ENCODE measurements at places on chromosomes 5 and 9.

DNA sequence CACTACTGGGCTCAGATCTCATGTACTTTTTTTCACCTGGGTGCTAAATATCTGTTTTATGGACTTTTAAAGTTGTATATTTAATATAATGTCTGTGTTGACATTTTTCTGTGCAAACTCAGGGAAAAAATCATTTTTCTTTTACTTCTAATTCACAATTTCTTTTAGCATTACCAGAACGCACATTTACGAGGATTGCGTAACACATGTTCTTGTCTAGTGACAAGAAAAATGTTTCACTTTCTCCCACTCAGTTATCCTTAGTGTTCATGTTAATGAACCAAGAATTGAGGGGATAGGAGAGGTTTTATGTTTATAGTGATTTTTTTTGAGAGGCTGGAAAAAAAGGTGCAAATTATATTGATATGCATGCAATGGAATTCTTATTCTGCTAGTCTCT, 86.3 kb upstream of the PJA2 start:
- DNase-seq = no peak

- DNase-seq = peak; percentile 89
Observed at GRCh38 chr9:6893350-6894131, 135.8 kb downstream of the KDM4C start.

GRCh38 chr5:11737010-11737409, 167.2 kb downstream of the CTNND2 start:
- DNase-seq = no peak

DNA sequence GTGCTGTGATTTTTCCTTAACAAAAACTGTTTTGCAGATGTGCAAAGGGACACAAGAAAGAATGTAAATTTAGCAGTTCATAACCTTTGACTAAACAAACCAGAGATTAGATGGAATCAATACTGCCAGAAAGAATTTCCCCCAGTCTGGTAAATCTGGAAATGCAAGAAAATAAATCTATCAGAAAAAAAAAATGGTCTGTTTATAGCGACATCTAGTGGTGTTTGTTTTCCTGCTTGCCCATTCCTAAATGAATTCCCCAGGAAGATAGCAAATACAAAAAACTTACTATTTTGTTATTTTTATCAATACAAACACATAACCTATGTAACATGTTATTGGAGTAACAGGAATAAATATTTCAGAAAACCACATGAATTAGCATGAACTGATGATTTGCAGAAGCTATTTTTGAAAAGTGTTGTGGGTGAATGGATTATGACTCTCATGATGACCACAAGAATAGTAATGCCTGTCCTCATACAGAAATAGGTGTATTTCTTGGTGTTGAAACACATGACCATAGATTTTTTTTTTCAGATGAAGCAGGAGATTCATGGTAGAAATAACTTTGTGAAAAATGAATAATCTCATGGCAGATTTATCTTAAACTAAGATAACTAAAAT, 1703.8 kb downstream of the MAT2B start:
- DNase-seq = peak; percentile 3

GRCh38 chr5:1877103-1878049, 5.3 kb downstream of the IRX4 start:
- DNase-seq = no peak

- DNase-seq = no peak
Observed at GRCh38 chr5:64746446-64746845, 22.0 kb downstream of the SREK1IP1 start.

- DNase-seq = peak; percentile 30
Observed at GRCh38 chr9:97924386-97924785, 2.1 kb upstream of the TRMO start.

DNA sequence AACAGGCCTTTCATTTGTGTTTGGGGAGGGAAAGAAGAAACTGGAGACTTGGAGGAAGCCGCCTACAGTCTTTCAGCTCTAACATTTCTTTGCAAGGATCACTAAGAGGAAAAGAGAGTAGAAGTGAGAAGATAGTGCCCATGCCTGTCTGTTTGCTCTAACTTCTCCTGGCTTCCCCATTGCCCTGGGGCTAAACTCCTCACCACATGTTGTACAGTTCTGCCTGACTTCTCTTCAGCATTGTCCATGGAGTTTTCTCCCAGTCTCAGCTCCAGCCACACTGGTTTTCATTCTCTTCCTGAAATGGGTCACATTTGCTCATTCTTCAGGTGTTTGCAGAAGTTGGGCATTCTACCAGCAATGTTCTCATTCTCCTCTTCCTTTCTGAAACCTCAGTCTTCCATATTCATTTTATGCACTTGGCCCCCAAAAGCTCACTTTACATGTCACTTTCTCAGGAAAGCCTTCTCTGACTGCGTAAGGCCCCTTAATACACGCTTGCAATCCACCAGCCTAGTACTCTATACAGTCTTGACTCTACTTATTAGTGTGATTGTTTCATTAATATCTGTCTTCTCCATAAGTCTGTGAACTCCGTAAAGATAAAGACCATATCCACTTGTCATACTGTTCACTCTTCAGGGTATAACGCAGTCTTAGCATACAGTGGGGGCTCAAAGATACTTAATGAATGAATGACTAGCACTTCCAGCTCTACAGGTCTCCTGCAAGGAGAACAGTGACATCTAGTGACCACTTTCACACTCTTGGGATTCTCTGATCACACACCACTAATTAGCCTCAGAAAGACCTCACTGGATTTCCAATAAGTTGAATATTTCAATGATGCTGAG, 40.2 kb upstream of the TRIM32 start:
- DNase-seq = peak; percentile 7

GRCh38 chr9:15317836-15318235, 10.8 kb upstream of the TTC39B start:
- no peak for DNase-seq

DNA sequence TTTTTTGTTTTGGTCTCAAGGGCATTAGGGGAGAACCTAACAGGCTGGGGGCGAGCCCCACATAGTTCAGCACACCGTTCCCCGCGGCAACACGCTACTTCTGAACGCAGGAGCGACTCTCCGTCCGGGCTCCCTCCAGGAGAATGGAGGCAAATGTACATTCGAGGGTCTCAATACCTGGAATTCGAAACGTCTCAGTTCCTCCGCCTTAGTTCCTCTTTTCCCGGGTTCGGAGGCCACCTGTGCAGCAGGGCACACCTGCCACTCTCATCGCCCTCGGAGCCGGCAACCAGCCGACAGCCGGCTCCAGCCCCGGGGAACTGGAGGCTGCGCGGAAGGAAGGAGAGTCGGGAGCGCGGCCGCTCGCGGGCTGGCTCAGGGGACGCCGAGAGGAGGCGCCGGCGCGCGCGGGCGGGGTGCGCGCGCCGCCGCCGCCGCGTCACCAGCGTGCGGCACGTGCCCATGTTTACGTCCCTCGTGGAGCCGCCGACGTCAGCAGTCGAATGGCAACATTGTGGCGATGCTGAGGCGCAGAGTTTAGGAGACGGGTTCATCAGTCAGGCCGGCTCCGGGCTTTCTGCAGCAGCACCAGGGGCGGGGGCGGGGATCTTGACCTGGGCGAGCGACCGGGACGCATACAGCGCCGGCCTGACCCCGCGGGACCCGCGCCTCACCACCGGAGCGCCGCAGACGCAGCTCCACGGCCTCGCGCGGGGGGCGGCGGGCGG, at the start of gene JMY:
TSS of gene JMY (plus strand) at position 498 of the 728 bp plus-strand sequence. CDS start 520 bp downstream, outside the sequence.
- peak; percentile 87 for DNase-seq

DNA sequence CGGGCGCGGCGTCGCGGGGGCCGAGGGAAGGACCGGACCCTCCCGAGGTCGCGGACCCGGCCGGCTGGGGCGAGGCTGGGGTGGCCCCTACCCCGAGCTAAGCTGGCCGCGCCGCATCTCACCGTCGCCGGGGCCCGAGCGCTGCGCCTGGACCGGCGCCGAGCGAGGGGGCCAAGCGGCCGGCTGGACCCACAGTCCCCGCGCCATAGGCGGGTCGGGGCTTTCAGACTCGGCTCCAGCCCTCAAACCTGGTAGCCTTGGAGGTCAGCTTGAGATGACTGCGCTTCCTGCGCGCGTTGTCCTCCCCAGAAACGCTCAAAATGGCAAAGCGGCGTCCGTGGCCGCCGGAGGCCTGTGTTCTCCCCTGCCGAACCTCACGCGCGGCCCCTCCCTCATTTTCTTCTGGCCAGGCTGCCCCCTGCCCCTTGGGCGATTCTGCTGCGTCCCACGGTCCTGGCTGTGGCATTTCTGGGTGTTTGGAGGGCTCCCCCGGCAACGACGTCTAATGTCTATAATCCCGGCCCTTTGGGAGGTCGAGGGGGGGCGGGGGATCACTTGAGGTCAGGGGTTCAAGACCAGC, 8.7 kb upstream of the GRIN1 start:
- DNase-seq = no peak

DNA sequence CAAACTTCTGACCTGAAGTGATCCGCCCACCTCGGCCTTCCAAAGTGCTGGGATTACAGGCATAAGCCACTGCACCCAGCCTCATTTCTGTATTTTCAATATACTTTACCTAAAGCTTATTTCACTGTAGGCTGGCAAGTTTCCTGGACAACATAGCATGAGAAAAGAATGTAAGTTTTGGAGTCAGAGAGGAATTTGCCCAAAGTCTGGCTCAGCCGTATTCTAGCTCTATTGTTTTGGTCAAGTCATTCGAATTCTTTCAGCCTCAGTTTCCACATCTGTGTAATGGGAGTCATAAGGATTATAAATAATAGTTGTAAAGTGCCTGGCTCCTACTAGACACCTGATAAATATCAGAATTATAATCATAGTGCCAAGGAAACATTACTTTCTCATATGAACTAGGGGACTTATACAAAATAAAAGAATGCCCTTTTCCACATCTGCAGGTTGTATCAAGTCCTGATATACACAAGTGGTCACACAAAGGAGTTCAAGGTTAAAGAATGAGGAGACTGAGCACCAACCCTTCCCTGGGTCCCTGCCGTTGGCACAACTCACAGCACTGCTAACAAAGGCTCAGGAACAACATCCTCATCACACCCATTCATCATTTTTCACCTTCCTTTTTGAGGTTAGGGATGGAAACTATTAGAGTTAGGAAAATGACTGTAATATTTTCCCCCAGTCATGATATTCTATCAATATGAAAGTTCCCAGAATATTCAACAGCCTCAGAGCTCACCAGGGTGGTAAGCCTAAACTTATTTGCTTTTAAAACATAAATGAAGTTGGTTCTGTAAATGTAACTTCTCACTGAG, 34.6 kb upstream of the RAI14 start:
- no peak for DNase-seq

DNA sequence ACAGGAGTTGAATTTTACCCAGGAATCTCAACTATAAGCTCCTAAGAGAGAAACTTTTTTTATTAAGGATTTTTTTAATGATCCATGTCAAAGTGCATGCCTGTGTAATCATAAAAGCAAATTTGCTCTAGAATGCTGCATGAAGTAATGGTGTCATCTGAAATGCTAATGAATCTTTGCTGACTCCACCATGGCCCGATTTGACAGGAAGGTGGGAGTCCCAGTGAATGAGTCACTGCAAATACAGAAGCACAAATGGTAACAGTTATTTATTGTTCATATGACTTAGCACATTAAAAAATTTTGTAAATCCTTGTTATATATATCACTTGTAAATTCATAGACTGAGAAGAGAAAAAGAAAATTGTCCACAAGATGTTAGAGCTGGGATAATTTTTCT, 341.3 kb downstream of the RASEF start:
- no peak for DNase-seq

GRCh38 chr5:155726267-155726666, 600.7 kb upstream of the SGCD start:
- no peak for DNase-seq

DNA sequence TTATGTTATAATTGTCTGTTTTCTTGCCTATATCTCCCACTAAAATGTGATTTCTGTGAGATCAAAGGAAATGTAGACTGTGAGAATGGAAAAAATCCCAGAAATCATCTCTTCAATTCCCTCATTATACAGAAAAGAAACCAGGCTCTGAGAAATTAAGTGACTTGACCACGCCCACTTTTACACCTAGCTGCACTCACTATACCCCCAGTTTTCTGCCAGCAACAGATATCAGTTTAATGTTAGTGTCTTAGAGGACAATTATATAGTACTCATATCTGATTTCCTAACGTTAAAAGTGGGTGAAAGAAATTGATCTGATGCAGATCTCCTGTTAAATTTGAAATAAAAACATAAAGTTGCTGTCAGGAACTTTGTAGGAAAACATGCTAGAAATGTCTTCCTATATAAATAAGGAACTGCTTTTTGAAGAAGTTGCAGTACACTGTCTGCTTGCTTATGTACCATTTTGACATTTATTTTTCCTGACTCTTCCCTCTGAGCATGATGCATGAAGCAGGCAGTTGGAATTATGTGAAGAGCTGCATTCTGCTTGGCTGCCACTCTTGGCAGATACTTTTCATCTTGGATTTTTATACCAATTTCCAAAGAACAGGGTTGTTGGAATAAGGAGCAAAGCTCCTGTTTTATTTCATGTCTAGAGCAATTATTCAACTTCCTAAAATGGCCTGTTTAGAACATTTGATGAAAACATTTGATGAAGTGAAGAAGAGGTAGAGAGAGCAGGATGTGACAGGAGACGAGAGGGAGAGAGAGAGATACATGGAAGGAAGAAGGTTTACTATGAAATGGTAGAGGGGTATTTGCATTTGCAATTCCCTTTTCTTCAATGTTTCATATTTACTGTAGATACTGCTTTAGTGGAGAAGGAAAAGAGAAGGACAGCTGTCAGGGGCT, 57.3 kb upstream of the RICTOR start:
- no peak for DNase-seq

- no peak for DNase-seq
Observed at GRCh38 chr5:147509710-147510651, at the start of gene DPYSL3. DPYSL3 (minus strand) TSS chr5:147510068; CDS start chr5:147509858, 210 bp downstream.

- no peak for DNase-seq
Observed at GRCh38 chr5:151328734-151329133, 18.6 kb downstream of the SLC36A2 start.

DNA sequence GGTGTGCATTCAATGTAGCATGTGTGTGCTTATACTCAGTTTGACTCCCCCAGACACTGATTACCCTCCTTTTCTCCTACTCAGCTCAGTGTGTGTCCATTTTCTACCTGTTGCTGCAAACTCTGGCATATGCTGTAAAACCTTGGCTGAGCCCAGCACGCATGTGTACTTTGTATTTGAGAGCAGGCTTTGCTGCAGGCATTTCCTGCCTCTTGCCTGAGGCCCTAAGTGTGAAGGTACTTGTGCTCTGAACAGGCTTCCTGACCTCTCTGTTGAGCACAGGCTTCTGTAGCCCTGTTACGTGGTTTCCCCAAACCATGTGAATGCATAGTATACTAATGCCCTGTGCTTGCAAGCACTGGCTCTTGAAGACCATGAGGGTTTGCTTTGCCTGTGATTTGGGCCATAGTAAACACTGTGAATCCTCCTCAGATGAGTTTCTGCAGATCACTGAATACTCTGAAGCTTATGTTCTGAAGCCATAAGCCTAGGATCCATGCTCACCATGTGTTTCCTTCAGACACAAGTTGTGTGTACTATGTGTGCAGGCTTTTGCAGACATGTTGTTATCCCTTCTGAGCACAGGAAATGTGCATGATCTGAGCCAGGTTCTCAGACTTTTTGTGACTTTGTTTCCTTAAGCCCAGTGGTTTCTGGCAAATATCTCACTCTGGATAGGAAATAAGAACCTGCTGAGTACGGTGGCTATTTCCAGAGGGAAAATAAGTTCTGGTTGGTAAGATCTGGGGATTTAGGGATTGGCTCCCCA, 124.9 kb upstream of the RUSC2 start:
- no peak for DNase-seq

- no peak for DNase-seq
Observed at GRCh38 chr5:73030531-73030930, 74.7 kb downstream of the FCHO2 start.

GRCh38 chr9:110029429-110029955, 178.5 kb downstream of the C9orf152 start:
- DNase-seq = no peak

- DNase-seq = no peak
Observed at GRCh38 chr5:16784088-16784487, 152.0 kb downstream of the MYO10 start.

- DNase-seq = no peak
Observed at GRCh38 chr5:87245451-87245850, 22.2 kb upstream of the RASA1 start.

All from hematopoietic multipotent progenitor cell treated with erythropoietin and hydrocortisone succinate and interleukin-3 and kit ligand, for 15 days (in vitro differentiated cells).